CD4-positive, alpha-beta memory T cell (primary cell): ENCODE measurements at places on chromosomes 12 and 14.

GRCh38 chr14:80958226-80958625 is 2.8 kb downstream of the TSHR start:
- DNase-seq, result no peak

GRCh38 chr14:36315159-36315853 is 5.1 kb downstream of the MBIP start:
- no peak for DNase-seq

GRCh38 chr12:84128117-84128991 is 784.2 kb downstream of the SLC6A15 start:
- no peak for DNase-seq

- no peak for DNase-seq
These were observed 318.8 kb downstream of the NAV3 start for GRCh38 chr12:78149459-78149858.

DNA sequence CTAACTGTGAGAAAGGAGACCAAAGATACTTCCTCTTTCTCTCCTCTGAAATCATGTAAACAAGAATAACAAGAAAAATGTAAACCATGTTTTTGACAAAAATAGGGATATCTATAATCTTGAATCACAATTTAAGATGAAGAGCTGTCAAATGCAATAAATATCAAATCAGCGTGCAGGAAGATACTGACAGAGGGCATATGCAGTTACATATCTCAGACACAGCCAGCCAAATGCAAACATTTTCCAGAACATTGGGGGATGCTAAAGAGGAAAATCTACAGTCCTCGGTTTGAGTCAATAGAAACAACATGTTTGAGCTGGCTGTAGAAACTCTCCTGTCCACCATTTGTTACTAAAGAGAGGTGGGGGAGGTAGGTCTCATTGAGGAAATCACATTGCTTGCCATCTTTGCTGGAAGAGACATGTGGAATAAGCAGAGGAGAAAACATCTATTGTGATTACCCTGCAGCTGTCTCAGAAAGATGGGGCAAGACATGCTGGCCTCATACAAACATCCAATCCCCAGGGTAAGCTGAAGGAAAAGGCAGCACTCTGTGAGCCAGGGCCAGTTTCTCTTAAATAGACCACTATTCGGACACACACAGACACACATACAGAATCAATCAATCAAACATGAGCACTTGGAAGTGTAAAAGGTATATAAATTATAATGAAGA is 43.5 kb downstream of the CNTN1 start:
- DNase-seq, result no peak

DNA sequence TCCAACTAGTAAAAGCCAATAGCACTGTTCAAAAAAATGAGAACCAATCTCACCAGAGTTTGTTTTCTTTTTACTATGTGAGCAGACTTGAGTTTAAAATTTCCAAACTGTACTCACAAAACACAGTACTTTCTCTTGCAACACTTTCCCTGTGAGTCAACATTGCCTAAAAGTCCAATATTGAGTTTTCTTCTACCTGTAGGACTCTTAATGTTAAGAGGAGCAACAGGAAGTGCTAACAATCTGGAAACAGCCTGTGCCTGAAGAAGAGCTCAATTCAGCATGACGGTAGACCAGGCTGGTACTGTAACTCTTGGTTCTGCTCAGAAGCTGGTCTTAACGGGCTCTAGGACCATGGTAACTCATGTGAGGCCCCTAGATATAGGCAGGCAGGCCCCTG is 144.3 kb downstream of the MED13L start:
- no peak for DNase-seq

- no peak for DNase-seq
These were observed 42.1 kb downstream of the RASSF3 start for GRCh38 chr12:64652346-64652745.

DNA sequence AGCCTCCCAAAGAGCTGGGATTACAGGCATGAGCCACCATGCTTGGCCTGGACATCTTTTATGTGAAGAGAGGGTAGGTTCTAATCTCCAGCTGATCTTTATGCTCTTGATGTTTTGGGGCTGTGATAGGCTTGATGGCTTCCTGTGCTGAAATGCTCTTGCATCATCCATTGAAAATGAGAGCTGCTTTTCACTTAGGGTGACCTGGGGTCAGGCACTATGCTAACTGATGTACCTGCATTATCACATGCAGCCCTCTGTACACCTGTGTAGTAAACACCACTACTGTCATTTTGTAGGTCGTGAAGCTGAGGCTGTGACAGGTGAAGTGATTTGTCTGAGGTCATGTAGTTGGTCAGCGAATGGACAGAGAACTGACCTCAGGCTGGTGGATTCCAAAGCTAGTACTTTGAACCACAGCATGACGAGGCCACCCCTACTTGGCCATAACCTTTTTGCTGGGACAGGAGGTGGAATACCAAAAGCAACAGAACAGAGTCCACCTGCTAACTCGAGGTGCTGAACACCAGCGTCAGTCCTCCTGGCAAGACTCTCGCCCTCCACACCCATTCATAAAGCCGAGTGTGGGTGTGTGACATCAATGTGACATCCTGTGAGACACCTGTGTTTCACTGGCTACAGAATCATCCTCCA is 69.1 kb downstream of the C12orf75 start:
- no peak for DNase-seq

DNA sequence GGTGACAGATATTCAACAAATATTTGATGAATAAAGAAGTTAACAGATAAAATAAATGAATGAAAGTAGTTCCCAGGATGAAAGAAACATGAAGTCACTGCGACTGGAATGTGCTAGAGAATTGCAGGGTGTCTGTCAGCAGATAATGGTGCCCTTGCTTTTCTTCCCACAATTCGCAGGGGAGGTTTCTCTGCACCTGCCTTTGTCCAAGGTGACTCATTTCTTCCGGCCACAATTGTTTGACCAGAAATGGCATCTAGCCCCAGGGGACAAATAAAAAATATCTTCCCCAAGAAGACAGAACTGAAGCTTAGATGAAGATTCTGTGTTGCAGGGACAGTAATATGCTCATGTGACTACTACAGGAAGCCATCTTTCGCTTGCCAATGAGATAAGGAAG is 316.1 kb upstream of the TBX3 start:
- DNase-seq, result no peak
